ENCODE measurements at places on chromosomes 6 and 20. TPM values are rescaled to one million over a fixed set of nuclear protein-coding genes. Genes with fewer than 3 reads are reported as not detected.

CCDC170 gene
- 0.29 TPM for total RNA-seq

DNA sequence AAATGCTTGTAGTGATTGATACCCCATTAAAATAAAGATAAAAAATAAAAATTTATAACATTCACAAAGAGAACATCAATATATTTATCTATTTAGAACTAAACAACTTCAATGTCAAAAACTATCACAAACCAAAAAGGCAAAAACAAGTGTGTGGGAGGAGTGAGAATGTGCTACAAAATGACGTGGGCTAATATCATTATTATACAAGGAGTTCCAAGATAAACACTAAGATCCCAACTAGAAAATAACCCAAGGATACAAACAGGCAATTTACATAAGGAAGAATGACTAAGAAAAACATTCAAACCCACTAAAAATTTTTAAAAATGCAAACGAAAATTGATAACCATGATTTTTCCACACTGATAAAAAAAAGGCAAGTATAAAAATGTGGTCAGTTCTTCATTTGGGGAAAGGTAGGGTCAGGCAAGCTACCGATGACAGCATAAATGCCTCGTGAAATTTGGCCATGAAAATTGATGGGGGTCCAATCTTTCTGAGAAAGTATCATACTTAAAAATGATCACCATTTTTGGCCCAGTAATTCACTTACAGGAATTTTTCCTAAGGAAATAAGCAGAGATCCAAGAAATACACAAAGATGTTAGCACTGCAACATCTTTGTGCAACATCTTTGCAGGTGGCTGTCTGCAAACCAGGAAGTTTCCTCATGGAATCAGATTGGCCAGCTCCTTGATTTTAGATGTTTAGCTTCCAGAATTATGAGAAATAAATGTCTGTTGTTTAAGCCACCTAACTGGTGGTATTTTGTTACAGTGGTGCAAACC lies 140.2 kb downstream of the TMEM200A start:
- DNase-seq, result no peak

BFSP1 gene
- 1.5 TPM for total RNA-seq

DNA sequence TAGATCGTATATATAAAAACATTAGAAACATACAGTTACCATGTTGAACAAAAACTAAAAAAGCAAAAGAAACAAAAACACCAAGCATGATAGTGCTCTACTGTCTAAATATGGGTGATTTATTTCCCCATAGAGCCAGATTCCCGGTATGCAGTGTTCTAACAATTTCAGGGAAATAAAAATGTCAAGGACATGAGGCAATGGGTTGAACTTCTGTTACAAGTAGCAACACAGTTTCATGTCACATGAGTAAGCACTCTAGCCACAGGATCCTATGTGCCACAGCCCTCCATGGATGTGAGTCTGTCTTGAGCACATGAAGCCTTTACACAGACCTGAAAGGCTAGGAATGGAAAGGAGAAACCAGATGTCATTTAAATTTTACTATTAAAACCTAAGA lies 96.0 kb downstream of the MAP3K5 start:
- peak; percentile 29 for DNase-seq

DNA sequence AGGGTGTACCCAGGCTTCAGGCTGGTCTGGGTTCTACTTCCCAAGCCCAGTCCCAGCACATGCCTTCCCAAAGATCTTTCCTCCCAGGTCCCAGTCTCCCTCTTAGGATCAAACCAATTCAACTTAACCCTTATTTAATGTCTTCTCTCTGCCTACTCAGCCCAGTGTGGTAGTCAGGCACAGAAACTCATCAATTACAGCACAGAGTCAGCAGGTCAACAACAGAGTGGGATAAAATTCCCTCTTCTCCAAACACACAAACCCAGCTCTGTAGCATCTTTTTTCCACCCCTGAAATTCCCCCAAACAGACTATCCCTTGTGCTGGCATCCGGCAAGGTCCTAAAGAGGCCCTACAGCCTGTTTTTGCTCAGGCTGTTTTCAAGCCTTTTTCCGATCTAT lies 47.3 kb upstream of the CDYL start:
- DNase-seq, result no peak

GRCh38 chr6:122184401-122184827 lies 215.0 kb upstream of the HSF2 start:
- DNase-seq, result no peak

DNA sequence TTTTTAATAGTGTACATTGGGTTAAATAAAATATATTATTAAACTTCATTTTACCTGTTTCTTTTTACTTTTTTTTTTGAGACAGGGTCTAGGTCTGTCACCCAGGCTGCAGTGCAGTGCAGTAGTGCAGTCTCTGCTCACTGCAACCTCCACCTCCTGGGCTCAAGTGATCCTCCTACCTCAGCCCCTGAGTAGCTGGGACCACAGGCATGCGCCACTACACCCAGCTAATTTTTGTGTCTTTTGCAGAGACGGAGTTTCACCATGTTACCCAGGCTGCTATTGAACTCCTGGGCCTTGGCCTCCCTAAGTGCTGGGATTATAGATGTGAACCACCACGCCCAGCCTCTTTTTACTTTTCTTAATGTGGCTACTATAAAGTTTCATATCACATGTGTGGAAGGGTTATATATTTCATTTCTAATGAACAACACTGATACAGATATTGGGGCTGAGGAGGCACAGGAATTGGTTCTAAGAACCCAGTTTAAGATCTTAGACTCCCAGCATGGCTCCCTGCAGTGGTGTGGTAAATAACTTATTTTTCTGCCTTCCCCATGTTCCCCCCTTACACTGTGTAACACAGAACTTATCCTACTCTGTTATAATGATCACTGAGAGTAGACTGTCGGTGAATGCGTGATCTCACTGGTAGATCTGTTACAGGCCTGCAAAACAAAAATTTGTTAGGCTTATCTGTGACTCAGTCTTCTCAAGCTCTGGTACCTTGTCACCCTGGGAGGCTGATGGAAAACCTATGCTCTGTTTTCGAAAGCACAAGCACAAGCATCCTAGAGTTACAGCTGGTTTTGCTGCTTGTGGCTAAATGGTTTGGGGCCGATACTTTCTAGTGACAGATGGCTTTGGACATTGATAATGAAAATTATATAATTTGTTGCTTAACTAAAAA lies 5.8 kb upstream of the ATXN1 start:
- DNase-seq, result no peak

LAMA4 gene
- 329 TPM for total RNA-seq

ZNF133 gene
- total RNA-seq, result 27.3 TPM

- DNase-seq, result no peak
These were observed 48.6 kb downstream of the CDH4 start for GRCh38 chr20:61300709-61301108.

DNA sequence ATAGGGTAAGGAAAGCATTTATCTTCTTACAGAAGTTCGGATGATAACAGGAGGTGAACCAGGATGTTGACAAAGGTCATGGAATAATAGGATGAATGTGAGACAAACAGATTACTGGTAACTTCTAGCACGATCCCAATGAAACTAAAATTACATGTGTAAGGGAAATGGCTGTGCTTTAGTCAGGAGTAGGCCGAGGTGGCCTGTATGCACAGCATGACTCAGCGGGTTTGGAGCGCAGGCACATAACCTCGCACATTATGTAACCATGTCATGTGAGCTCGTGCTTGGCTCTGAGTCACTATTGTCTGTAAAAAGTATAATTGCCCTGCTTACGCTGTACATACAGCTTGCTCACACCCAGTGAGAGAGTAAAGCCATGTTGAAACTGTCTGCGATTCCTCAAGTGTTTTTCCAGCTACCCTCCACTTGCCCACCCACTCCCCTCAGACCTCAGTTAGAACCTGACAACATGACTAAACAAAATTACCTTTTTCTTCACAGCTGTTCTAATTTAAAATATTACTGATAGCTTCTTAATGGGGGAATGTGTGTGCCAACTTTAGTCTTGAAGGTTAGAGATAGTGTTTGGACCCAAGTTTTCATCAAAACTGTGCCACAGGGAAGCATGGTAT lies 8.2 kb downstream of the CYB5R4 start:
- DNase-seq, result no peak

DNA sequence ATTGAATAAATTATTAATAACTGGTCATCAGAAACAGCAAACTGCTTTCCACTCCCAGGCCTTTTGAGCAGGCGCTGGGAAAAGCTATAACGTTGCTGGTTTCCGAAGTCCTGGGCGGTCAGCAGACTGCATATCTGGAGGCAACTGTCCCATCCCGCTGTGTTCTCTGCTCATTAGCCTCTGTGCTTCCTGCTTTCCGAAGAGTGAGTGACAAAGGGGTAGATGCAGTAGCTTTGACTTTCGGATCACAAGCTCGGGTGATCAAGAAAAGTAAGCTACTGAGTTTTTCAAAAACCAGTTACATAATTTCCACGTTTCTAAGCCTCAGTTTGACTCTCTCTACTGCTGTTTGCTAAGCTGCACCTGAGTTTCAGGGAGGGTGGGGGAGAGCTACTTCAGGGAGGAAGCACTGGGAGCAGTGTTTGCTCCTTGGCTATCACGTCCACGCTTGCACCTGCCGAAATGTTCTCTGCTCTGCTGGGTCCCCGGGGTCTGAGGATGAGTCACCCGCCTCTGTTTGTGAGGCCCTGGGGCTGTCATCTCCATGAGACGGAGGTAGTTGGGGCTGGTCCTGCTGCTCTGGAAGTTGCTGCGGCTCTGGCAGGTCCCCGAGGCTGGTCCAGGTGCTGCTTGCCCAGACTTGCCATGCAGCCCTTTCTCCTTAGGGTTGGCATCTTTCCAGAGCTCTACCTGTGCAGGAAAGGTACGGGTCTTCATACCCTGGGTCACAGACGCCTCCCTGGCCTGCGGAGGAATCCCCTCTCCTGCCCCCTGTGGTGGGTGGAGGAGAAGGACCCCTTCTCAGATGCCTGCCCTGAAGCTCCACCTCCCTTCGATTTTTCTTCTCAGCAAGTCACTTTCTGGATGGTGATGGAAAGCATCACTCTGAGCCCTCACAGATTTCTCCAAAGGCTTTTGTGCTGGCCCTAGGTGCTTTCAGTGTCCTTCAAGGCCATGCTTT lies 220.0 kb downstream of the QKI start:
- no peak for DNase-seq

DNA sequence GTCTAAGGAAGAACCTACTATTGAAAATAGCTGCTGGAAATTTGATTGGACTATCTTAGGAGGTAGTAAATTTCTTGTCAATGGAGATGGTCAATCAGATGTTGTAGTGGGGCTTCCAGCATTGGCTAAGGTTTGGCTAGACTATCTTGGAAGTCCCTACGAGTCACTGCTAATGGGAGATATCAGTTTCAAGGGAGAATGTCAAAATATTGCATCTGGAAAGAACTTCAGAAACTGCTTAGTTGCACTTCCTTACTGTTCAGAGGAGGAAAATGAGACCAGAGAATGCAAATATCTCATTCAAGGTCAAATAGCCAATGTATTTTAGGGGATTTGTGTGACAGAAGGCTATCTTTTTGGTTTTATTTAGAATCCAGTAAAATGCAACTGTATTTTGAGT lies 53.5 kb upstream of the CCN2 start:
- no peak for DNase-seq

GRCh38 chr6:56424064-56424463 lies 176.7 kb upstream of the COL21A1 start:
- no peak for DNase-seq

- DNase-seq, result no peak
These were observed 179.5 kb downstream of the BTBD9 start for GRCh38 chr6:38460186-38460585.

TSHZ2 gene
- 43.3 TPM for total RNA-seq

- no peak for DNase-seq
These were observed 39.2 kb downstream of the LIN28B start for GRCh38 chr6:104995989-104996617.

DNA sequence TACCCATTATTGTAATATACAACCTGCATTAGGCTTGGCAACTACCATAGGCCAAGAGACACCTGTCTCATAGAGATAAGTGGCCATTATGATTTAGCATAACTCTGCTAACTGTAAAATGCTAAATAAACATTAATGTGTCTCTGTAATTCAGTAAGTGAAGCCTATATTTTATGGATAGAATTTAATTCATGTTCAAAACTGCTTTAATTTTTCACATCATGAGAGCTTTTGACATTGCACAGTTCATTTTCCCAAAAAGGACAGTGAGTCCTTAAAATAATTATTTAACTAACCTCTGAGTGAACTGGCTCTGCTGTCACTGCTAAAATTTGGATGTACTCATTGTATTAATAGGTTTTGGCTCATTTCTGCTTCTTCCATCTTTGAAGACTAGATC lies 41.4 kb upstream of the TMX4 start:
- no peak for DNase-seq

GRCh38 chr6:137751768-137752560 lies 115.1 kb upstream of the TNFAIP3 start:
- DNase-seq, result no peak

DNA sequence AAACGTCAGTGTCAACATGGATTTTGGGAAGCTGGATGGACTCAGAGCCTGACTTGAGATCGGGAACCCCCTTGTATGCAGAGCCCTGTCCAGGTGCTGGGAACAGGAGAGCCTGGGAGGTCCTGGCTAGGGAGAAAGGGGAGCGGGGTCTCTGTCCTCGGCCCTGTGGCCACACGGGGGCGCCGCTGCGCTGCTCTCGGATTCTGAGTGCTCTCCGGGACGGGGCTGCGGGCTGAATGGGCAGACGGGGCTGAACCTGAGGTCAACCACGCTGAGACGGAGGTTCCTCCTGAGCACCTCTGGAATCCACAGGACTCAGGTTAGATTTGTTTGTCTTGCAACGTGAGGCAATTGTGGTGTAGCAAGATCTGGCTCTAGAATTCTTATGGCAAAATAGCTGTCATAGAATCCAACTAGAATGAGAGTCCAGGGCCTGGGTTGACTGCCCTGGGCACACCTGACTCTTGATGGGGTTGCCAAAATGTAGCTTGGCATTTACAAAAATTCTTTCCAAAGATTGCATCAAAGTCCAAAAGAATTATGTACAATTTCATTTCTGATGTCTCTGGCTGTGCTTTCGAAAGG lies 20.6 kb upstream of the HLA-F start:
- no peak for DNase-seq

PRPH2 gene
- 5.8 TPM for total RNA-seq

LHFPL5 gene
- not detected for total RNA-seq

ENPP4 gene
- 8.3 TPM for total RNA-seq

DNA sequence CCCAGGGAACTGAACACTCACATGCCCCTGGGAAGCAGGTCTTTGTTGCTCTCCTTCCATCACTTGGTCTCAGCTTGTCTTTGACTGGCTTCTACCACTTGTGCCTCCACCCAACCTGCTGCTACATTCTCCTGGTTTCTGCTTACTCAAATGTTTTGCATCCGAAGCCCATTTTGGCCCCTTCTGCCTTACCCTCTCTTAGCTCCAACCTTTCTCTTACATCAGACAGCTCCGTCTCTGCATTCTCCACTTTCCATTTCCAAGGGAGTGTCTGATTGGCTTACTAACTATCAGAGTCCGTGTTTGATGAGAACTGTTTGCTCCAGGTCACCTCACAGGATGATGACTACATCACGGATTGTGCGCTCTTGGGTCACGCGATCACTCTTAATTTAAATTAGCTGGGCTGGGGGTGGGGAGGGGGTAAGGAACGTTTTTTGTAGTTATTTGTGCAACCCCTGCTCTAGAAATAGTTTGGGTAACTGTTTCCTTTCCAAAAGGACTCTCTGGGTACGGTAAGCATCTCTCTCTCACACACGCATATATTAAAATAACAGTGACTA lies 844 bp upstream of the ABRACL start:
- no peak for DNase-seq

TBXT gene
- total RNA-seq, result not detected

WFDC12 gene
- total RNA-seq, result not detected

SCRT2 gene
- not detected for total RNA-seq
